ENCODE measurements at places on chromosomes 6 and 20.

DNA sequence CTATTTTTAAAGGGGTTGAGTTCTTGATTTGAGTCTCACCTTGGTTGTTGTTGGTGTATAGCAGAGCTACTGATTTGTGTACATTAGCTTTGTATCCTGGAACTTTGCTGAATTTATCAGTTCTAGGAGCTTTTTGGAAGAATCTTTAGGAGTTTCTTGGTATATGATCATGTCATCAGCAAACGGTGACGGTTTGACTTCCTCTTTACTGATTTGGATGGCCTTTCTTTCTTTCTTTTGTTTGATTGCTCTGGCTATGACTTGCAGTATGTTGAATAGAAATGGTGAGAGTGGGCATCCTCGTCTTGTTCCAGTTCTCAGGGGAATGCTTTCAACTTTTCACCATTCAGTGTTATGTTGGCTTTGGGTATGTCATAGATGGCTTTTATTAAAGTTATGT is 64.0 kb downstream of the CDYL start:
- no peak for DNase-seq

DNA sequence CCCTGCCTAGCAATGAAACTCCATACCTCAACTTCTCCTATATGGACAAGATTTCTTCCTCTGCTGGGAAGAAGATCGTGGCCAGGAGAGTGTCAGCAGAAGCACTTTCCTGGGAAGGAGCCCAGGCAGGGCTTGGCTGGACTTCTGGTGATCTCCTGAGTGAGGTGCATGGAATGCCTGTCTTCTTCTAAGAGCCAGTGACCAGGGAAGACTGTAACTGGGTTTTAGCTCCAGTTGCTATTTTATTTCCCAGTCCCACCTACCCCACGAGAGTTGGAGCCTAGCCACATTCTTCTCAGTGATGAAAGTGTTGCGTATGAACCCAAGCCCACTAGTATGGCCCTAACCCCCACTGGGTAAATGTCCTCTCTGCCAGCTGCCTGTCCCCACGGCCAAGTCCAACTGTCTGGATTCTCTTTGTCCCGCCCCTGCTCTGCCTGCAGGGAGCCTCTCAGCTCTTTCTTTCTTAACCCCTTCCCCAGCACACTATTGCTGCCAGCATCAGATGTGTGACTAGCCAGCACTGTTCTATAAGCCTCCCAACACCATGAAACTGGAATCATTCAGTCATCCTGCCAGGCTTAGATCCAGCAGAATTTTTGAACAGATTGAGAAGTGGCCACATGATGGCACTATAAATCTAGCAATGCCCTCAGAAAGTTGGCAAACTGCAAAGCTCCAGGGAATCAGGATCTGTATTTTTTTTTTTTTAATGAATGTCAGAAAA is 69.8 kb upstream of the FAM184A start:
- DNase-seq = peak; percentile 89

GRCh38 chr6:166162599-166163342 is 4.9 kb downstream of the TBXT start:
- no peak for DNase-seq

DNA sequence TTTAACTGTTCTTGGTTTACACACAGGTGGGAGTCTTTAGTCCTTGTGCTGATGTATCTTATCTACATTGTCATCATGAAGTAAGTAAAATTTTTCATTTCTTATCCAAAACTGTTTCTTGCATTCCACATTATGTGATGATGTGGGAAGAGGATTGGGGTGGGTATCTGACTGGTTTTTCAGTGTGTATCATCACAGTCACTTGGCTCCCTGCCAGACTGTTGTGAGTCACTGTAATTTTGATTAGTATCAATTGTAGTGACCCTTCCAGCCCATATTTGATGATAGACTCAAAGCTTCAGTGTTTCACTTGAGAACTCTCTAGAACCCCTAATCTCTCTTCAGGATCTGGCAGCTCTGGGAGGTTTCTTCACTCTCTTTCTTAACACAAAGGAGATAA is 84.5 kb upstream of the RIN2 start:
- no peak for DNase-seq

GRCh38 chr20:60052322-60052721 is 94.1 kb downstream of the CDH26 start:
- DNase-seq = no peak

DNA sequence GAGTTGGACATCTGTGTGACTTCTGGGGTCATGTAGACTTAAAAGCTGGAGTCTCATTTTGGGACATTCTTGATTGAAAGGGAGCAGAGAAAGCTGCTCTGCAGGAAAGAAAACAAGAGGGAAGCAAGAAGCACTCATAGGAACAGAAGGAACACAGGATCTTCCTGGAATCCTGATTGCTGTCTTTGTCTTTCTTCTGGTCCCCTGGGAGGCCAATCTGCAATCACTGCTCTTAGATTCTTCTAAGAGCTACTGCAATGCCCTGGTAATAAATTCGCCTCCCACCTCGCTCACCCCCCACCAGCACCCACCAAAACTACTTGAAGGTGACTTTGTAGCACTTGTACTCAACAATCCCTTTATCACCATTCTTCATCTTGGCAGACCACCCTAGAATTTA is 51.8 kb downstream of the SLC35B3 start:
- DNase-seq = no peak

DNA sequence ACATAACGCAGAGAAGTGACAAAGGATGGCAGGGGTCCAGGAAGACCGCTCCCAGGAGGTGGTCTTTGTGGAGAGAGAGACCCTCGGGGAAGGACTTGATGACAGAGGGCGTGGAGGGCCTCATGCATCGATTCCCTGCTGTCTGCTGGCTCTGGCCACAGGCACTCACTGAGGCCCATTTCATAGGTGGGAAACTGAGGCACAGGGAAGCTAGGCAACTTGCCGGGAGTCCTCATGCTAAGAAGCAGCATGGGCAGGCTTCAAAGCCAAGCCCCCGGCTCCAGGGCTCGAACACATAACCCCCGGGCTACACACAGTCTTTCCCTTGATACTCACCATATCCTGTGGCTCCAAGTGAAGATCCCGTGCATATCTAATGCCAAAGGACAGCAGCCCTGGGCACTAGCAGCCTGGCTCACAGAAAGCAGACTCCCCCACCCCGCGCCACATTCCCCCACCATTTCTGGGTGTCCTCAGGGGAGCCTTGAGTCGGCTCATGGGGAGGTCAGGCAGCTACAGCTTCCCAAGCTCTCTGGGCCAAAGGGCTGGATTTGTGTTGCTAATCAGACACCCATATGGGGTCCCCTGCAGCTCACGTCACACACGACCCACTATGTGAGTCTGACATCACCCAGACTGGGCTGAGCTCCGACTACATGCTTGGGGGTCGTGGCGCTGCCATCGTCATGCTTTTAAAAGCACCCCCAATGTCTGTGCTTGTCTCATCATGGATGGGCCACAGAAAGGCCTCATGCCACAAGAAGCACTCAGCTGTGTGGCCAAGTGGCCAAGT is 130.9 kb upstream of the PMEPA1 start:
- no peak for DNase-seq

DNA sequence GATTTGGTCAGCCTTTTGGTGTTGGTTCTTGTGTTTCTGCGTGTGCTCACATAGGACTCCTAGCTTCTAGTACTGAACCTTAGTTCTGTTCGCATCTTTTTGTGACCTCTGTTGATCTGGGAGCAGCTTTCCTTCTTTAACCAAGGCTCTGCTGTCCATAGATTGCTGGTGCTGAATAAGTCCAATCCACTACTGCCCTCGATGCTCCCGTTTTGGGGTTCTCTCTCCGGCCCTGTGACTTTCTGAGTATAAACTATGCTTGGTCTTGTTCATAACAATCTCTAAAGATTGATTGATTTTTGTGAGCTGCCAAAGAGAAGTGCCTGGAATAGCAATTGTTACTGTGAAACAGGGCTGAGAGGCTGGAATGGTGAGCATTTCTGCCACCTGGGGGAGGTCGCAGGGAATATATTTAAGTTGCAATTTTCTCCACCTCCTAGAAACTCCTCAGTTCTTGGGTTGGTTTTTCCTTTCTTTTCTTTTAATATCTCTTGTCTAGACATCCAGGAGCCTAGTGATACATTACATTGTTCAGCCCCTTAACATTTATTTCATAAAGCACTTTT is 422.9 kb upstream of the CHD6 start:
- peak; percentile 28 for DNase-seq

- peak; percentile 40 for DNase-seq
Measured at GRCh38 chr6:159008656-159009288, 8.8 kb upstream of the RSPH3 start.

- DNase-seq = no peak
Measured at GRCh38 chr20:60261333-60261732, 303.1 kb downstream of the CDH26 start.

- no peak for DNase-seq
Measured at GRCh38 chr20:43550456-43550855, 8.4 kb upstream of the SGK2 start.

DNA sequence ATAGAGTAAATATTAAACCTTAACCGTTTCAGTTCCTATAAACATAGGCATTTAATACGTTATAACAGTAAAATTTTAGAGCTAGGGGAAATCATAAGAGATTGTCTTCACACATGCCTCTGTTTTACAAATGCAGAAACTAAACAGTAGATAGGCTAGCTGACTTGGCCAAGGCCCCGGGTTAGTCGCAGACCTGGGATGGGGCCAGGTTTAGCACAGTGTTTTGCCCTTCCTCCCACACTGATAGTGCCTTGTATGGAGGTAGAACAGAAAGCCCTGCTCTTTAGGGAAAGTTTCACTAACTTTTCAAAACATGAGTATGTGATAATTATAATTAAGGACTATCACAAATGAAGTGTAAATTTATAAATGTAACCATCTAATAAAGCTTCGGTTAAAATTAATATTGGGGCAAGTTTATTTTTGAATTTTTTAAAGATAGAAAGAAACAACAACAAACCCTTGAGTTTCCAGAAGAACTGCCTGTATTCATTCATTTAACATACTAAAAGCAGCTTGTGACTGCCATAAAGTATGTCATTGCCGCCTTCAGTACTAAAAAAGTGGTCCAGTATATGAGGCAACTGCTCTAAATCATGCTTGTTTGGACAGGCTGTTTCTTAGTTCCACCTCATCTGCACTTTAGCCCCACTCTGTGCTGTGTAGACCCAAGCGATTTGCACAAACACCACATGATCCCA is 62.5 kb upstream of the LOC128125822 start:
- DNase-seq = peak; percentile 73

DNA sequence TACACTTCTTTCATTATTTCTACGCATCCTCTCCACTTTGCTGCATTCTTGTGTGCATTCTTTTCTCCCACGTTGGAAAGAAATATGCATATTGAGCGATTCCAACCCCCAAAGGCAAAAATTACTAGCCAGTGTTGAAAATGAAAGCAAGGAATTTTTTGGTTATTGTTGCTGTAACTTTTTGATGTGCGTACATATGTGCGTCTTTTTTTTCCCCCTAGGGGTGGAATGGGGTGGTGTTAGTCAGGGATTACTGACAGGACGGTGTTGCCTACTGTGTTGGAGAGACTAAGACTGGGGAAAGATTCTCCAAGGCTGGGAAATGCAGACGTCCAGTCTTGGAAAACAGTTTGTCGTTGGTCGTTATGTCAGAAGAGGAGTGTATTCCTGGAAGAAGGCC is 44.2 kb upstream of the ESR1 start:
- DNase-seq = peak; percentile 10

DNA sequence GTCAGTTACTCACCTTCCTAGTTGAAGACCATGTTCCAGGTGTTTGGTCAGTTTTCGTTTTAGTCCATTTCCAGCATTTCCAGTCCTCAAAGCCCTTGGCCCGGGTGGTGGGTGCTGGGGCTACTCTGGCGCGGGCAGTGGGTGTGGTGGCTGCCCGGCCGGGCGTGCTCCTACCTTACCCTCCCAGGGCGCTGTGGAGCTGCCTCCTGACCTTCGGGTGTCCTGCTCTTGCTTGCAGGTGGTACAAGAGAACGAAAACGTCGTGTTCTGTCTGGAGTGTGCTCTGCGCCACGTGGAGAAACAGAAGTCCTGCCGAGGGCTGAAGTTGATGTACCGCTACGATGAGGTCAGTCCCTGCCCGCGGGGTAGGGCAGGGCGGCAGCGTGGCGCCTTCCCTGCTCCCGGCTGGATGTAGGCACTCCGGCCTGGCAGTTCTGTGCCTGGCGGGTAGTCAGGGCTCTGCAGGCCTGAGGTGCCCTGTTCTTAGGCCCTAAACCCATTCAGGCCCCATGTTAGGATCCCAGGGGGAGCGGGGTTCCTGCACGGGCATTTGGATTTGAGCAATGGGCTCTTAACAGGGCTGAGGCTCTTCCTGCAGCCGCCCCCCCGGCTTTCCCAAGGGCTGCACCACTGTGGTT is 145.8 kb downstream of the DTNBP1 start:
- no peak for DNase-seq

DNA sequence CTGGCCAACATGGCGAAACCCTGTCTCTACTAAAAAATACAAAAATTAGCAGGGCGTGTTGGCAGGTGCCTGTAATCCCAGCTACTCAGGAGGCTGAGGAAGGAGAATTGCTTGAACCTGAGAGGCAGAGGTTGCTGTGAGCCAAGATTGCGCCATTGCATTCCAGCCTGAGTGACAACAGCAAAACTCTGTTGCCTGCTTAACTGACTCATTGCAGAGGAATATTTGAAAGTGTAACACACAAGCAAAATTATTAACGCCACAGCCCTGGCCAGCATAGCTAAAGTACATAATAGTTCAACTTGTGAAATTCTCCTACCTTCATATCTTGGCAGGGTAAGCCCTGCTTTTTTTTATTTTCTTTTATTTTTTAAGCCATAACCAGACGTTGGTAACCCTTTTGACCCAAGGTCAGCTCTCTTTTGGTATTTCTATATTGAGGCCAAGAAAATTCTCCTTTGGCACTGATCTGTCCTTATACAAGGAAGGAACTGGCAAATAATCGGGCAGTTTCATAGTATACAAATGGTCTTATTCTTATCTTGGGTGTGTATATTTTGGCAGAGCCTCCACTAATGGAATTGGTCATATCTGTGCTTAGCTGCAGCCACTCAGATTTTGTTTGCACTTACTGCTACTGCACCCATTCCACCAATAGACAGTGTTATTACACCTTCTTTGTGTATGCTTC is 4.0 kb upstream of the ADGRF5 start:
- peak; percentile 71 for DNase-seq

- no peak for DNase-seq
Measured at GRCh38 chr6:37005061-37005810, at the start of gene FGD2. FGD2 (plus strand) TSS chr6:37005655; CDS start chr6:37005818, 163 bp downstream.

DNA sequence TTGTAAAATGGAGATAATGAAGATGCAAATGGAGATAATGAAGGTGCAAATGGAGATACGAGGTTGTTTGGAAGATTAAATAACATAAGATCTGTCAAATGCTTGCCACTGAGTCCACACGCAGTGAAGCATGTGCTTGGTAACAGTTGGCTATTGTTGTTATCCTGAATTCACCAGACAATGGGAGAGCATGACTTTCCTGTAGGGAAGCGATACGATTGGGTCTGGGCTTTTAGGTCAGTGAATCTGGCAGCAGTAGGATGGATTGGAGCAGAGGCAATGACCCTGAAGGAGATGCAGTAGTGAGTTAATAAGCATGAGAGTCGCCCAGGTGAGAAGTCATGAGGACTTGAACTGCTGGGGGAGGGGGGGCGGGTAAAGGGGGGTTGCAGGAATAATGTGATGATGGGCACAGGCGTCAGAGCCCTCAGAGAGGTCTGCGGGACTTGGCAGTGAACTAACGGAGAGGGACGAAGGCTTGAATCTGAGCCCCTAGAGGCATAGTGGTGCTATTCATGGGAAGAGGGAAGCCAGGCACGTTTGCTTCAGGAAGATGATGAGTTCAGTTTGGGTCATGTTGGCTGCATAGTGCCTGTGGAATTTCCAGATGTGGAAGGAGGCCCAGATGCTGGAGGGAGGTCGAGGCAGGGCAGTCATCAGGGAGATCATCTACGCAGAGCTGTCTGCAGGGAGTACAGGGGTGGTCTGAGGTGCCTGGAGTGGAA is 55.4 kb downstream of the ZDHHC14 start:
- DNase-seq = no peak

GRCh38 chr6:15961635-15962448 is 167.0 kb upstream of the MYLIP start:
- DNase-seq = no peak
